ENCODE measurements at places on chromosomes 5 and 9. TPM values are rescaled to one million over a fixed set of nuclear protein-coding genes. Genes with fewer than 3 reads are reported as not detected.

GRCh38 chr5:125152461-125153189 lies 406.2 kb upstream of the ZNF608 start:
- DNase-seq: no peak

GRCh38 chr9:13450723-13451122 lies 171.2 kb upstream of the MPDZ start:
- DNase-seq: no peak

DNA sequence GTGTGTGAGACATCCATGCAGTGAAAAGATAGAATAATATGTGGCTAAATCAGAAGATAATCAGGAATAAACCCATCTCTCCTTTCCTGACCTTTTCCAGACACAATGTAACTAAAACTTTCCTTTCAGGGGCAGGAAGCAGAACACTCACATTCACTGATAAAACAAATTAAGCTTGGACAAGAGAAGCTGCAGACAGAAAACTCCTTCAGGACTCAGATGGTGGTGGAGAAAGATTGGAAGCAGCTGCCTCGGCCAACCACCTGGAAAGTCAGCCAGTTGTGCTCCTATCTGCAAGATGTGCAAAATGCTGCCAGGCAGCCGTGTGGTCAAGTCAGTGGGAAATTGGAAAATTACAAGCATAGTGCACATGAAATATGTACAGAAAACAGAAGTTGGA lies 26.9 kb downstream of the RASEF start:
- DNase-seq: no peak

DNA sequence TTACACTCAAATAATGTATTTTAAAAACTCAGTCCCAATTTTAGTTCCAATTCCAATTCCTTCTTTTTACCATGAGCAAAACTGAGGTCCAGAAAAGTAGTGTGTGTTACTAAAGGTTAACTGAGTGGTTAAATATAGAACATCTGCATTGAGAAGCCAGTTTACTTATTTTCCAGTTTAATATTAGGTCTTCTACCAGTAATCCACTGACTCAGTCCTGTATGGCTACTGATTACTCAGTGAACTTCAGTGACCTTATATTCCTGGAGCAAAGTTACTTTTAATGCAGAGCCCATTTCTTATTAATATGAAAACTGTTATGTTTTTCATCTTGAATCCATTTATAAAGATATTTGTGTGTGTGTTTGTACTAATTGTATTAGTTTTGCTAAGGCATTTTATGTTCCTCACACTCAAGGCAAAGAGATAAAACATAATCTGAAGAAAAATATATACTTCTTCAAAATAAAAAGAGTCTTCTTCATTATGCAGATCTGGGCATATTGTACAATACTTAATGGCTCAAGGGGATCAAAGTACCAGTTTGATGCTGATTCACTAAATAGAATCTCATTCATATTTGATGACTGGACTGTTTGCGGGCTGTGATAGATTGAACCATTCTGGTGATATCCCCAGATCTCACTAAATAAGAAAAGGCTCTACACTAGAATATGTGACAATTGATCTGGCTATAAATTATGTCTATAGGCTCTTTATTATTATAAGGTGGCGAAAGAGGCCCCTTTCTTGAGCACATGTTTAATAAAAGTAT lies 60.8 kb downstream of the DMXL1 start:
- no peak for DNase-seq

DNA sequence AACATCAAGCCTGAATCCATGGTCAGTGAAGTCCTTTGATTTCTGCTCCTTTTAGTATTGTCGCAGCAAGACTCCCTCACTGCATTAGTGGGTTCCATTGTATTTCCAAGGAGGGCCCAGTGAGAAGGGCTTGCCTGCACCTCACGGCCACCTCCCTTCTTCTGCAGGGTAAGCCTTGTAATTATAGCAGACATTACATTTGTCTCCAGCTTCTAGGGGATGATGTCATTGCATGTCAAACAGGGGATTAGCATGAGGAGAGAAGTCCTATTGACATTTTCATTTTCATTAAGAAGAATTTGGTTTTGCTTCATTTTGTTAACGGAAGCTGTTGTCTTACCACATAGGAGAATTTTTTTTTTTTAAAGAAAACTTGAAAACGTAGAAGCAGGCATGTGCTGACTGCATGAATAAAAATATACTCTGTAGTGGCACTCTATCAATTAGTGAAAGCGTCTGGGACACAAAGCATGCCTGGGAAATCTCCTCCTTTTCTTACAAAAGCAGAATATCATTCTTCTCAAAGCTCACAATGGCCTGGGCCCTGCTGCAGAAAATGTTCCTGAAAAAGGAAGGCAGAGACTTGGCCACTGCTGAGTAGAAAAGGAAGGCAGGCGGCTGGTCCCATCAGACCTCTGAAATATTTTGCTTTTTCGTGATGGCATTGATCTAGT lies 27.1 kb downstream of the MAP1B start:
- DNase-seq: no peak

GRCh38 chr5:56406221-56406620 lies 173.1 kb upstream of the ANKRD55 start:
- no peak for DNase-seq

- DNase-seq: peak; percentile 85
These were observed 55.4 kb downstream of the KCNT1 start for GRCh38 chr9:135757356-135757755.

- DNase-seq: no peak
These were observed 8.2 kb upstream of the PHYKPL start for GRCh38 chr5:178240766-178241165.

The BTNL3 gene
- not detected for total RNA-seq

The CSNK1A1 gene
- 252 TPM for total RNA-seq

The C9 gene
- total RNA-seq: 5.3 TPM

The HTR1A gene
- not detected for total RNA-seq

The CDH9 gene
- not detected for total RNA-seq

Data from gastrocnemius medialis (tissue), 4 donors.